Cortex of kidney (tissue), 1 donor: ENCODE measurements at places on chromosomes 5 and 9.

- DNase-seq, result no peak
Measured at GRCh38 chr5:40678460-40679147, 1.1 kb upstream of the PTGER4 start.

DNA sequence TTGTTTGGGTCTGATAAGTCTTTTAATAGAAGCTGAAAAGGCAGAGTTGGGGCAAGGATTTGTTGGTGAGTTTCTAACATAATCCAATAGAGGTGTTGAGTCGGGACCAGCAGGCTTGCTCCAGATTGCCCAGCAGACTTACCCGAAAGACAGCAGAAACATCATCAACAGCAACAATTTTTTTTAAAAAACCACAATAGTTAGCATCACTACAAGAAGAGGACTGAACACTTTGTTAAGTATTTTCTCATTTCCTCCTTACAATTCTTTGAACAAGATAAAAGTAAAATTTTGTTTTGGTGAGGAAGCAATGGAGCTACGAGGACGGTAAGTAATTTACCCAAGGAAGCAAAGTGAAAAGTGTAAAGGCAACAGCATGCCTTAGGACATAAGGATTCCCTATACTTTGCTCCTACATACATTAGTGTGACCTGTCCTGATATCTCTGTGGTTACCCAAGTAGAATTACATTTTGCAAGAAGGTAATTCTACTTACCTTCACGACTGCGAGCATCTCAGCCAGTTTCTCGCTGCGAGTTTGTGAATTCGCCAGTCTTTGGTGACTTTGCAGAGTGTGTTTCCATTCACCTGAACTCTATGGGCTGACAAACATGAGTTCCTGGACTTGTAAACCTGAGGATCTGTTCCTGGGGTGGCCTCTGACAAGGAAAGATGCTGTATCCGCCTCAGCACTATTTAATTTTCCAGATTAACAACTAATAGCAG is 13.2 kb downstream of the ITK start:
- no peak for DNase-seq

- no peak for DNase-seq
Measured at GRCh38 chr9:237858-238345, 23.2 kb downstream of the DOCK8 start.

DNA sequence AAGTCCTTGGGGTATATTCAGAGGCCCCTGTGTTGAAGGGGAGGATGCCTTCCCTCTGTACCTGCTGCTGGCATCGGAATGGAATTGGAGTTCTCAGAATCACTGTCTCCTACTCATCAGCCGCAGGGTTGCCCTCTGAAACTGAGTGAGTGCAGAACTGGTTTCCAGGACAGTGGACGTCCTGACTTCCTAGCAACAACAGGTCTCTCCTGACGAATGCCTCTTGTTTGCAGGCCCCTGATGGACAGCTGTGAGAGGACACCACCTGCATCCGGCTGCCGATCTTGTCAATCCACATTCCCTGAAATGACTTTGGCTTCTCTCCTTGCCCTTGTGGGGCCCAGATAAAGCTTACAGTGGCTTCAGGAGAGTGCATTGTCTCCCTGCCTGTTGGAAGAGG is 274.5 kb downstream of the NSG2 start:
- DNase-seq, result no peak

DNA sequence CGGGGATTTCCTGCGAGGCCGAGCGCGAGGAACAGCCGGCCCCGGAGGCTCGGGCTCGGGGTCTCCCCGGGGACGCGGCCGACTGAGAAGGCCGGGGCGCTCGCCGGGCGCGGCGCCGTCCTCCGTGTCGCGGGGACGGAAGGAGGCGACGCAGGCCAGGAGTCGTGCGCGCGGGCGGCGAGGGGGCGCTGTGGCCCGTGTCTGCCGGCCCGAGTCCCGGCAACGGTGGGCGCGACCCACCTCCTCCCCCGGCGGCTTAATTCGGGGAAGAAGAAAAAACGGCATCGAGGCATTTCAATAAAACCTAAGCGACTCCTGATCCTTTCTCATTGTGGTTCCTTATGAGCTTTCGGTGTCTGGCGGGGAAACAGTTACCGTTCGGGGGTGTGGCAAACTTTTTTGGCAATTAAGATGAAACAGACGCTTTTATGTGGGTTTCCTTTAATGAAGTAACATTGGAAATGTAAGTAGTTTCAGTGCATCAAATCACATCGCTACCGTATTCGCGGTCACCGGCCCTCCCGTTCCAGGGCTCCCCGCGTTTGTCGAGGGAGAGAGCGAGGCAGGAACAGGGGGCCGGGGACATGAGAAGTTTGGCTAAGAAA is 3.7 kb upstream of the IRX2 start:
- DNase-seq, result no peak

GRCh38 chr9:31470051-31470450 is 914.4 kb upstream of the ACO1 start:
- no peak for DNase-seq

GRCh38 chr5:176614805-176615478 is 5.0 kb upstream of the GPRIN1 start:
- DNase-seq, result no peak

- no peak for DNase-seq
Measured at GRCh38 chr5:127550652-127551409, 33.4 kb downstream of the PRRC1 start.

DNA sequence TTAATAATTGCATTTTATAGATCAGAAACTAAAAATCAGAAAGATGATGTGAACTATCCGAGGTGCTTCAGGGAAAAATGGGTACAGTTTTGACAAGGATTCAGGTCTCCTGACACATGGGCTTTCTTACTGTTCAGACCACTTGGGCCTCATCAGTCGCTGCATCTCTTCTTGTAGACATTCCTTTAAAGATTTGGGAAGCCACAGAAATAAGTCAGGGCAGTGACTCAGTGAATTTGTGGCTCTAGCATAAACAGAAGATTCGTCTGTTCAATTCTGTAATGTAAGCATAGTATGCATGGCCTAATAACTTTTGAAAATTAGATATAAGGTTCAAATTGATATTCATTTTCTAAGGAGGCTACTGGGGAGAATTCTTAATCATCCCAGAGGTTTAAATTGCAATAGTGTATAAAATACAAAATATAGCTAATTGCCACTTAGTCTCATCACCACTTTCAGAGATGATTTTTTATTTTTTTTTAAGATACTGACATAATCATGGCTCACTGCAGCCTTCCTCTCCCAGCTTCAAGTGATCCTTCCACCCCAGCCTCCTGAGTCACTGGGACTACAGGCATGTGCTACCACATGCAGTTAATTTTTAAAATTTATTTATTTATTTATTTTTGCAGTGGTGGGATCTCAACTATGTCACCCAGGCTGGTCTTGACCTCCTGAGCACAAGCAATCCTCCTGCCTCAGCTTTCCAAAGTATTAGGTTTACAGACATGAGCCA is 48.9 kb downstream of the RASEF start:
- DNase-seq, result no peak

DNA sequence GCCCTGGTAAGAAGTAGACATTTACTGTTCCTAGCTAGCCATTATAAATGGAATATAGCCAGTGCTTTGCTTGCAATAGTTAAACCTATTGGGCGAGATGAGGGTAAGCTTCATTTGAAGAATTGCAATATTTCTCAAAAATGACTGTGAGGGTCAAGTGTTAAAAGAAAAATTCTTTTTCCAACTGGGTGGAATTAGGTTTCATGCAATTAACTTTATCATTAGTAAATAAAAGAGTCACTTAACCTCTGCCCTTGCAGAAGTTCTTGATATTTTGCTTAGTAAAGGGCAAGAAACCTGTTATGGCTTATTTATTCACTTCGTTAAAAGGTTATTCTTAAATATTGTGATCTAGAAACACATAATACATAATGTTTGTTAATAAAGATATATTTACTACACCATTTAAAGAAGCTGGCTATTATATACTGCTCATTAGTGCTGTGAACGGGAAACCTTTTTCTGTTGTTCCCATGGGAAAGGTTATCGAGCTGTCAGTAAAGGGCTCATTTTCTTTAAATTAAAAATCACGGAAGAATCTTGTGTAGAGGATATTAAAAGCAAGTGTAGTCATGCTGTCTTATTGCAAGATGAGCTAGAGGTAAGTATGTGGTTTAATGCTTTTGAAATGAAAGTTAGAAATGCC is 370.5 kb downstream of the CSNK1G3 start:
- no peak for DNase-seq

GRCh38 chr5:115818821-115819220 is 2.4 kb upstream of the CDO1 start:
- no peak for DNase-seq

DNA sequence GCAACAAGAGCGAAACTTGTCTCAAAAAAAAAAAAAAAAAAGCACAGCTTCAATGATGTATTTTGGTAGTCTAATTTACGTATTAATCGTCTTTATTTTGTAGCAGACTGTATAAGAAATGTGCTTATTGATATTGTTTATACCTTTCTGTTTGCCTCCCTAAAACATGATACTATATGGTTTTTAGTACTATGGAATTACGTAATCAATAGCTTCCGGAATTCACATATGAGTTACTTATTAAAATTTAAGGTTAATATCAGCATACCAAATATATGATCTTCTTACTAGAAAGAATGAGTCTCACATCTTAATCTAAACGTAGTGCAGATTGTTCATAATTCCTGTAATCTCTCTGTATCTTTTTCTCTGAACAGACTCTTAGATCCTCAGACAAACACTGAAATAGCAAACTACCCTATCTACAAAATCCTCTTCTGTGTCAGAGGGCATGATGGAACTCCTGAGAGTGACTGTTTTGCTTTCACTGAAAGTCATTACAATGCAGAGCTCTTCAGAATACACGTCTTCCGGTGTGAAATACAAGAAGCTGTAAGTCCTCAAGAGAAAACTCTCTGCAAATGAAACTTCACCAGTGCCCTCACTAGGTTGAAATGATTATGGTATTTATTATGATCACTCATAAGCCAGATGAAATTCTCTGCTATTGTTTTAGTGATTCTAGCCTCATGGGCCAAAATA is 44.4 kb upstream of the GPR21 start:
- no peak for DNase-seq

DNA sequence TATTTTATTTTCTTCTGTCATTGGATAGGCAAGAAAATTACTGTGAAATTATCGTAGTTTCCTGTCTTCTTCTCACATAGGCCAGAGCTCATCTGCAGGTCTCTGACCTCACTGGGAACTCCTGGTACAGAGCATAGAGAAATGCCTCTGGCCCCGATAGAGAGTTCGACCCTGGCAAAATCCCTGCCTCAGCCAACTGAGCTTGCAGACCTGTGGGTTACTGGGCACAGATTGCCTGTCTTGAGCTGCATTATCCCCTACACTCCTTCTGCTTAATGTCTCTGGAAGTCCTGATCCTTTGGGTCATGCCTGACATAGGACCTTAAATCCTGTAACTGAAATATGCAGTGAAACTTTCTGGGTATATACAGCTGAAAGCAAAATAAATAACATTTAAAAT is 439.3 kb upstream of the CTNND2 start:
- no peak for DNase-seq

DNA sequence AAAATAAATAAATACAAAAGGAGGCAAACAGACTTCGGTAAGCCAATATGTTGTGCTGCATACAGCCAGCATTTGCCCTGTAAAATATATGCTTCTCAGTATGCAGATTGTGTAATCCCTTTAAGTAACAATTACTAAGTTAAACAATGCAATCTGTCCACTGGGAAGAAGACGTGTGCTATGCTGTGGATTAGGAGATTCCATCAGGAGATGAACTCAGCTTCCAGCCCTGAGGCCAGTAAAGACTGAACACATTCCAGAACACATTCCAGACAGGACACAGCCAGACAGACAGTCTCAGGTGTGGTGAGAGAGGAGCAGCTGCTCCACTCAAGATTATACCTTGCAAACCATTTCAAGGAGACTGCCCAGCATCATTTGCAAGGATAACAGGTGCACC is 97.8 kb downstream of the MPDZ start:
- DNase-seq, result no peak

- DNase-seq, result no peak
Measured at GRCh38 chr9:97307091-97307490, 368 bp upstream of the CCDC180 start.

- no peak for DNase-seq
Measured at GRCh38 chr5:101838435-101838834, 457.6 kb downstream of the SLCO4C1 start.

- no peak for DNase-seq
Measured at GRCh38 chr9:131651599-131651998, 88.3 kb downstream of the RAPGEF1 start.

GRCh38 chr9:135812961-135813360 is 94.4 kb downstream of the CAMSAP1 start:
- DNase-seq, result no peak

GRCh38 chr5:18068826-18069225 is 434.6 kb downstream of the TAF11L14 start:
- no peak for DNase-seq

GRCh38 chr9:1443450-1443849 is 393.3 kb downstream of the DMRT2 start:
- DNase-seq, result no peak

- DNase-seq, result no peak
Measured at GRCh38 chr5:69494452-69494851, 1.9 kb downstream of the OCLN start.

GRCh38 chr5:33316773-33317172 is 124.0 kb upstream of the TARS1 start:
- DNase-seq, result no peak

DNA sequence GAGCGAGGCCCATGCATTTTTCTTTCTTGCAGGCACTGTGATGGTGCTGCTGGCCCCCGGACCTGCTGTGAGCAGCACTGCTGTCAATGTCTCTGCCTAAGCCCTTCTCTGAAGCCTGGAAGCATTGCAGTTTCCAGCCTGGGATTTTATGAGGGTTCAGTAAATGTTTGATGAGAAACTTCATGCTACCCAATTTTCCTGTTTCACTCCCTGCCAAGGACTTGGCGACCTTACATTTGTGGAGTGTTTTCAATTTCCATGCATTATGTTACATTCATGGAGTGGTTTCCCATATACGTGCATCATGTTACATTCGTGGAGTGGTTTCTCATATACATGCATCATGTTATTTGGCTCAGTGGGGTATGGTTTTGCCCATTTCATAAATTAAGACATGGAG is 90.7 kb upstream of the PTCH1 start:
- DNase-seq, result no peak

GRCh38 chr5:166493612-166494011 is 1797.8 kb upstream of the WWC1 start:
- no peak for DNase-seq

DNA sequence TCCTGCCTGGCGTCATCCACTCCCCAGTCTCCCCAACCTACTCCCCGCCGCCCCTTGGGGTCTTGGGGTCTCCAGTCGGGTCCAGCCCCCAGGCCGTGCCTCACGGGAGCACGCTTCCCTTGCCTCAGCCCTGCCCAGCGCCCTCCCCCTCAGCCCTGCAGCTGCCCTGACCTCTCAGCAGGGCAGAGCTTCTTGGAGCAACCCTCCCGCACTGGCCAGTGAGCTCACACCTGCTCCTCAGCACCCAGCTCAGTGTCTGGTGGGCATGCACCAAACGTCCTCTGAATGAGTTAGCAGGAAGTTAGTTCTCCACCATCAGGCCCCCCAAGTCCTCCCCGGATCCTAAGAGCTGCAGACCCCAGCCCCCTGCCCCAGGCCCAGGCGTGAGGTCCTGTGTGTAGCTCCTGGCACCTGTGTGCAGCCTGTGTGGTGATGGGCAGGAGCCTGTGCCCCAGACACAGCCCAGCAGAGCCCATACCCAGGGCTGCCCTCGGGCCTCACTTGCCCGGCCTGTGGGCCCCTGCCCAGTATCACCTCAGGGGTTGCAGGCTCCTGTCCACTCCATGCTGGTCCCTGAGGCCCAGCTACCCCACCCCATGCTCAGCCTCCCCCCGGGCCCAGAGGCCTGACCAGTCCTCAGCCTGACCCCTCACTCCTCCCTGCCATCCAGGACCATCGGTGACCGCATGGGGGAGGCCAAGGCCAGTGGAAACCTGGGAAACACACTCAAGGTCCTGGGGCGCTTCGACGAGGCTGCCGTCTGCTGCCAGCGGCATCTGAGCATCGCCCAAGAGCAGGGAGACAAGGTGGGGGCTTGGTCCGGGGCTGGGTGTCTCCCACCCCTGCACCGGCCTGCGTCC is 8.2 kb downstream of the GPSM1 start:
- DNase-seq, result no peak
